ENCODE measurements at places on chromosomes 3 and 15. TPM values are rescaled to one million over a fixed set of nuclear protein-coding genes. Genes with fewer than 3 reads are reported as not detected.
A peak's percentile ranks its signal among the peaks of the same experiment; 100 is the strongest.

The HRH1 gene
- total RNA-seq: 2.3 TPM

DNA sequence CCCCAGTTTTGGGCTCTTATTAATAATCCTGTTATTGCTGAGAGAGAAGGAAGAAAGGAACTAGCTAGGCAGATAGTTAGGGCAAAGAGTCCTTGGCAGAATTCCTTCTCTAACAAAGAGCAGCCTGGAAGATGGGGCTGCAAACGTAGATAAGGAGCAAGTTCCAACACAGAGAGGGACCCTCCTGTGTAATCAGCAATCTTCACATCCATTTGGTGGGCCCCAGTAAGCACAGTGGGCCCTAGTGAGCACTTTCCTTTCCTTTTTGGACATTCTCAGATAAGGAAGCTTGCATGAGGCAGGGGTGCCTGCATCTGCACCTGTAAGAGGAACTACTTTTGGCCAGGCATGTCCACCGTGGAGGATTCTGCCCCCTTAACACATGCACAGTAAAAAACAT lies 119.6 kb upstream of the SGO1 start:
- DNase-seq: no peak

GRCh38 chr15:25172691-25173090 lies 217.9 kb downstream of the SNRPN start:
- DNase-seq: no peak

GRCh38 chr3:170811928-170812591 lies 57.9 kb downstream of the RPL22L1 start:
- DNase-seq: peak; percentile 75

DNA sequence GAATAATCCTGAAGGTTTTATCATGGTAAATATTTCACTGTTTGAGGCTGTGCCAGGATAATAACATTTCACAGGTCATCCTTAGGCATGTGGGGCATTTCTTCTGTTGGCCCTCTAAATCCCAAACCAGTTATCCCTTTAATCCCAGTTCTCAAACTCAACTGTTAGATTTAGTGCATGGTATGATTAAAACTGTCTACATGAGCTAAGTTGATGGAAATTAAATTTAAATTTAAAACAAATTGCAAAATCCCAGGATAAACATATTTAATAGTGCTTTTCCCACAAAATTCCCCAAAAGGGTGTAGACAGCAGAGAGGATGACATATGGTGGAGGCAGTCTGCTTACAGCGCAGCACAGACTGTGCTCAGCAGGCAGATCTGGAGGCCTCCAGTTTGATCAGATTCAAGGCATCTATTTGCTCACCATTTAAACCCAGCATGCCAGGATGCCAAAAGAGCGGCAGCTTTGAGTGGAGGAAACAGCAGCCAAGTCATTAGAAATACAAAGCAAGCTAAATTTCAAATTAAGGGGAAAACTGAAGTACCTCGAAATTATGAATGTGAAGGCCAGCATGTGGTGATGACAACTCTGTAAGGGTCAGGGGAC lies 325.8 kb downstream of the KCNH8 start:
- DNase-seq: no peak

DNA sequence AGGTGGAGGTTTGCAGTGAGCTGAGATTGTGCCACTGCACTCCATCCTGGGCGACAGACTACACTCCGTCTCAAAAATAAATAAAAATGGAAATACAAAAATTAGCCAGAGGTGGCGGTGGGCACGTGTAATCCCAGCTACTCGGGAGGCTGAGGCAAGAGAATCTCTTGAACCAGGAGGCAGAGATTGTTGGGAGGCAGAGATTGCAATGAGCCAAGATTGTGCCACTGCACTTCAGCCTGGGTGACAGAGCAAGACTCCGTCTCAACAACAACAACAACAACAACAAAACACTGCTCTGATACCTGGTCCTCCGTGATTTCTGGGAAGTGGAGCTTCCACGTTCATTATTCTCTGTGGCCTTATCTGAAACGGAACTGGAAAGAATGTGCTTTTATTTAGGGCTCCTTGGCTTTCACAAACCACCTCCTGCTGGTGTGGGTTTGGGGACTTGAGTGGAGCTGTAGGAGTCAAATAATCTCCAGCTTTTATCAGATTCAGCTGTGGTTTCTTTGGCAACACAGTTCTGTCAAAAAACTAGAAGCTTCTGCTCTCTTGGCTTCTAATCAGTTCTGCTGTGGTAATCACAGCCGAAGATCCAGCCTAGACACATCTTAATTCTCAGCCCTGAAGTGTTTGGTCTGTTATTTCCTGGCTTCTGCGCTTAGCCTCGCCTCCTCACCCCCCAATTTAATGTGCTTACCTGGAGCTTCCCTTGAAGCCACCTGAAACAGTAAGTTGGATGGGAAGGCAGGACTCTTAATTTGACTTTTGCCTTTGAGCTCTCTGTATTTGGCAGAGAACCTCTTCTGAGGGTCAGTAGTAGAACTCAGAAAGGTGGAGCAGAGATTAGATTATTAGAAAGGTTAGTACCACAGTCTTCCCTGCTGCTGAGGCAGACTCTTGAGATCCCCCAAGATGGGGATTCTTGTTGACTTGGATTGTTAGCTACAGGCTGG lies 21.4 kb downstream of the IRAK2 start:
- DNase-seq: no peak

The RBMS3 gene
- total RNA-seq: 1.6 TPM

The CAND2 gene
- 1.6 TPM for total RNA-seq

DNA sequence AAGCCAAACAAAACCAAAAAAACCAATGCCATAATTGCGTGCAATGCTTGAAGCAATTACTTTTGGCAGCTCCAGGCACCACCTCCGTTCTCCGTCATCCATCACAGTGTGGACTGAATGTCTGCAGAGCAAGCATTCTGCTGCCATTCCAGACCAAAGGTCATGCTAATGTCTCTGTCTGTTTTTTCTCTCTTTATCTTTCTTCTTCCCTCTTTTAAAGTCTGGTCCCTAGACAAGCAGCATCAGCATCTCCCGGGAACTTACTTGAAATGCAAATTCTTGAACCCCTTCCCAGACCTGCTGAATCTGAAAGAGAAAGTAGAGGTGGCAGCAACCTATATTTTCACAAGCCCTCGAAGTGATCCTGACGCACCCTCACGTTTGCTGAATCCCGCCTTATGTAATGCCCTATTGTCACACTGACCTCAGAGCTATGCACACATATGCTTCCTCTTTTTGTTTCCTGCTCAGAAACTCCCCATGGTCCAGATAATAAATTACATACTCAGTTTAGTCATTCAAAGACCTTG lies 297.3 kb upstream of the PROK2 start:
- no peak for DNase-seq

- peak; percentile 17 for DNase-seq
Observed at GRCh38 chr15:78440375-78441373, 2.7 kb downstream of the IREB2 start.

The PIK3R4 gene
- total RNA-seq: 28.3 TPM

GRCh38 chr3:187896646-187897045 lies 151.4 kb upstream of the BCL6 start:
- no peak for DNase-seq

- DNase-seq: peak; percentile 19
Observed at GRCh38 chr3:45035441-45036301, 9.6 kb downstream of the CLEC3B start.

DNA sequence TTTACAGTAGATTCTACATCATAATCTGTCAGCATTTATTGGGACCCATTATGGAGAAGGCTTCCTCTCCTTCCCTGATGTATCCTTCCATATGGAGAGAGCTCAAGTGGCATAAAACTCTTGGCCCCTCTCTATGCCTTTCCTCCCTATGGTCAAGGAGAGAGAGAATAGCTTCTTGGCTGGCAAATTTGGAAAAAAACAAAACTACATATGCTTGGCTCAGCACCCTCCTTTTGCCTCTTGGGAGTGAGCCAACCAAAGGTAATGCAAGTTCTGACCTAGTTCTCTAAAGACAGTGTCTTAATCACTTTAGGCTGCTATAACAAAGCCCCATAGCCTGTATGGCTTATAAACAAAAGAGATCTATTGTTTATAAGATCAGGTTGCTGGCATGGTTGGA lies 37.5 kb downstream of the C3orf70 start:
- no peak for DNase-seq

GRCh38 chr15:48510976-48511375 lies 134.5 kb downstream of the FBN1 start:
- DNase-seq: no peak

- DNase-seq: peak; percentile 16
Observed at GRCh38 chr3:129690406-129690805, 83.9 kb upstream of the PLXND1 start.

DNA sequence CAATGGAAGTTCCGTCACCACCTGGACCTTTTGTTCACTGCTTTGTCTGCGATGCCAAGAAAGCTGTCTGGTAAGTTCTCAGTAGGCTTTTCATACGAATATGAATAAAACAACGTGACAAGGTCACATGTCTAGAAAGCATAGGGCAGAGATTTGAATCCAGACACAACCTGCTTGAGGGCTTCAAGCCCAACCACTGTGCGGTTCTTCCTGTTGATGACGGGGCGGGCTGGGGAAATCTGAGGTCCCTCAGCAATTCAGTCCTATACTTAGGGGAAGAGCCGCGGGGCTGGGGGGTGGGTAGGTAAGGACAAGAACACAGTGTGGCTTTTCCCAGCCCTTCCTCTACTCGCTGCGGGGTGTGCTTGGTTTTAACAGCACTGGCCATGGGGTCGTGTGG lies 32.4 kb upstream of the SMAD3 start:
- peak; percentile 71 for DNase-seq

DNA sequence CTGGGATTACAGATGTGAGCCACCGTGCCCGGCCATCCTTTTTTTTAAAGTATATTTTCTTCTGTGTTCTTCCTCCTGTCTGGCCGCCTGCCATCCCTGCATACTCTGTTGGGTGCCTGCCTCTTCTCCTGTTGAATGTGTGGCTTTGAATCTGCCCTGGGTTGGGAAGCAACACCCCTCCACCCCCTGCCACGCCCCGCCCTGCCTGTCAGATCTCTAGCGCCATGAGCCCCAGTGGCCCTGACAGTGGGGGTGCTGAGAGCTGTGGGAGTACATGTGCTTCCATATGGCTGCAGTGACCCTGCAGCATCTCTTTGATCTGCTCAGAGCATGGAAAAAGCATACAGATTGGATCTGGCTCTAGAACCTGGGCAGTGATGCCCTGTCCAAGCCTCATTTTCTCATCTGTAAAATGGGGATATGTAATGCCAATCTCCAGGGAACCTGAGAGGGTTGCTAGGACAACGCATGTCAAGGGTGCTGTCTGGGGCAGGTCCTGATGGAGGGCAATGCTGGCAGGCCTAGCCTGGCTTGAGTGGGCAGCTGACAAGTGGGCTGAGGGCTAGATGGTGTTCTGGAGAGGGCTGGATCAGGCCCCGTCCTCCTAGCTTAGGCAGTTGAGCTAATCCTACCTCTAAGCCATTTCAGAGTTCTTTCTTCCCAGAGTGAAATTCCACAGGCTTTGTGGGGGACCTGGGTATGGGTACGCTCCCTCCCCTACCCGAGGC lies 23.9 kb downstream of the CCDC13 start:
- DNase-seq: no peak

DNA sequence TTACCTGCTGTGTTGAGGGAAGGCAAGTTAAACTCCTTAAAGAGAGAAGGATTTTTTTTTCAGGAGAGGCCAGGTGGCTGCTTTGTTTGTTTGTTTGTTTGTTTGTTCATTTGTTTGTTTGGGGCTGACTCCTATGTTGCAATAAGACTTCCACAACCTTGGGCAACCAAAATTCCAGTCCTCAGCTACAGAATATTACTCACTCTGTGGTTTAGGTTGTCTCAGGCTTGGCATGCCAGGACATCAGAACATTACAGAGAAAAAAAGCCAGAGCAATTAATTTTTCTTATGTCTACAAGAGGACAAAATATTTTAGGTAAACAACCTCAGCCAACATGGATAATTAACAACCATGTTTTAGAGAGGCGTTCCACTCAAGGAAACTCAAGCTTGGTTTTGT lies 156.7 kb upstream of the ATP11B start:
- DNase-seq: no peak

DNA sequence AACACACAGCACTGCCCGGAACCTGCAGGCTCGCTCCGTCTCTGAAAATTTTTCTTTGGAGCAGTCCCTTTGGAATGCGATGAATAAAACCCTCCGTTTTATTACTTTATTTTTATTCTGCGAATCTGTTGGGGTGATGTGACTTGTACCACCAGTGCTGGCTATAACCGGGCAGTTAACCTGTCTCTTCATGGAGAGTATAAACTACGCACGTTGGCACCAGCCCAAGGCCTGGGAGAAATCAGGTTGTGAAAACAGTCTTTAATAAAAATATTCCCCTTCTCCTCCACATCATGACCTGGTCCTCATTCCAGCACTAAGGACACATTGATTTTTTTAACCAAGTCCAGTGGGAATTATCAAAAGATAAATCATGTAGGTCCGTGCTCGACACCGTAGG lies 116.8 kb downstream of the WNT5A start:
- no peak for DNase-seq

The TRH gene
- not detected for total RNA-seq

DNA sequence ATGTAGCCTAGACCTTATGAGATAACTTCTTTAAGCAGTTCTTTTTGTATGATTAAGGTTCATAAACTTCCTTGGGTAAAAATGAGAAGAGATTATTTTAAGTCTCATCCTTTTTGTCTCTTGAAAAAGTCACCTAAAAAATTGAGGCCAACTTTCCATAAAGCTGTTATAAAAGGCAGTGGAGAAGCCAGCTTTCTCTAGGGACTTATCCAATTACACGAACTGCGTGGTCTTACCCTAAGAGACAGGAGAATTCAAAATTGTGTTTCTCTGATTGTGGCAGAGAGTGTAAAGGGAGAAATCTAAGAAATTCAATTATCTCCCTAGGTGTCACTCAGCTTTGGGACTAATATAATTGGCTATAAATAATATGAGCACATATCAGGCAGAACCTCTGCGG lies 262.0 kb downstream of the SHOX2 start:
- no peak for DNase-seq

DNA sequence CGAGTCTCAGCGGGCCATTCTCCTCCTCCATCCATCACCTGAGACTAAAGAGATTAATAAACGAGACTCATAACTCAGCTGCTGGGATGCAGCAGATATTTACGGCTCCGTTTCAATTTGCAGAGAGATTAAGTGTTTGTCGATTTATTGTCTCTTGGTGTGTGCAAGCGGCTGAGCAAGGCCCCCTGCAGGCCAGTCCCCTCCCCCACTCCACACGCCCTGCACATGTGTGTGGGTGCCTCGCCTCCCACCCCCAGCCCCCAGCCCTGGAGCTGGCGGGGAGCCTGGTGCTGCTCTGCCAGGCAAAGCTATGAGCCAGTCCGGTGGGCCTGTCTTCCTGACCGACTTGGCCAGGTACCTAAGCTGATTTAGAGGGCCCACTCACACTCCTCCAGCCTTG lies 63.0 kb downstream of the CYP11A1 start:
- no peak for DNase-seq

DNA sequence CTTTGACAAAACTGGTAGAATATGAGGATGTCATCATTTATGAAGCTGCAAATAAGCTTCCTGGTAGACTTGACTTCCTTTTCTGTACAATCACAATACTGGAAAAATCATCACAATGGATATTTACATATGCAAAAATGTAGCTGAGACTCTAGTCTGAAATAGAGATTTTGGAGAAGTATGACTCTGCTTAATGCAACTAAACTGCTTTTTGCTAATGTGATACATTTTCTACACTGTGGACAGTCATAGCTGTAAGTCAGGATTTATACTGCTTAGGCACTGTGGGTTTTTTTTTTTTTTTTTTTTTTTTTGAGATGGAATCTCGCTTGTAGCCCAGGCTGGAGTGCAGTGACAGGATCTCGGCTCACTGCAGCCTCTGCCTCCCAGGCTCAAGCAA lies 34.5 kb upstream of the ST3GAL6 start:
- no peak for DNase-seq
